Stimulated activated naive CD4-positive, alpha-beta T cell treated with Interleukin-2 at 50 U/mL for 16 hours (primary cell): ENCODE measurements at places on chromosomes 13 and 19.

DNA sequence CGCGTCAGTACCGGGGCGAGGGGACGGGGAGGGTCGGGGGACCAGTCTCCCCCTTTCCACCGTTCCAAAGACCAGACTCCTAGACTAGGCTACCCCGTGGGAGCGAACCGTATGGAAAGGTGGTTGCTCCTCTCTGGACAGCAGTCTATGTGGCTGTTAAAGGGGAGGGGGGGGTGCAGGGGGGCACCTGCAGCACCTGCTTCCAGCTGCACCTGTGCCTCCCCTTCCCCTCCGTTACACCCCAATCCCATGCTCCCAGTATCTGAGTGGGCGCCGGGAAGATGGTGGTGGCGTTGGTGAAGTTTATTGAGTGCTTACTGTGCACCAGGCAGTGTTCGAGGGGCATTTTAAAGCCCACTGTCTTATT is 557 bp downstream of the ZNF524 start:
- DNase-seq = no peak

DNA sequence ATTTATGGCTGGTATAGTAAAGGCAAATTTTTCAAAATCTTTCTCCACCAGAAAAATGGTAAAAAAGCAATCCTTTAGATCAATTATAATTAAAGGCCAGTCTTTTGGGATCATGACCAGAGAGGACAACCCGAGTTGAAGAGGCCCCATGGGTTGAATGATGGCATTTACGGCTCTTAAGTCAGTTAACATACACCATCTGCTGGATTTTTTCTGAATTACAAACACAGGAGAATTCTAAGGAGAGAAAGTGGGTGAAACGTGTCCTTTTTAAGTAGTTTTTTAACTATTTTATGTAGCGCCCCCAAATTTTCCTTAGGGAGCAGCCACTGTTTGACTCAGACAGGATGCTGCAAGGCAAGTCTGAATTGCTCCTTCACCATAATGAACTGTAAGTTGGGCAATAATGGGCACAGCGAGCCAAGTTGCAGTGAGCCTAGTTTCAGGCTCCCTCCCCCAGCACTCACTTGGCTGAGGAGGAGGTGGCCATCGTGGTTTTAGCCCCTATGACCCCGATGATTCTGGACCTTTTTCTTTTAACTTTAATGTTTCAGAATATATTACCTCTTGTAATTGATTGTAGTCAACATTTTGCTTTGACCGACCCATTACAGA is 13.6 kb upstream of the ZNF611 start:
- DNase-seq = no peak

GRCh38 chr13:75554981-75555380 is 5.4 kb downstream of the UCHL3 start:
- no peak for DNase-seq

DNA sequence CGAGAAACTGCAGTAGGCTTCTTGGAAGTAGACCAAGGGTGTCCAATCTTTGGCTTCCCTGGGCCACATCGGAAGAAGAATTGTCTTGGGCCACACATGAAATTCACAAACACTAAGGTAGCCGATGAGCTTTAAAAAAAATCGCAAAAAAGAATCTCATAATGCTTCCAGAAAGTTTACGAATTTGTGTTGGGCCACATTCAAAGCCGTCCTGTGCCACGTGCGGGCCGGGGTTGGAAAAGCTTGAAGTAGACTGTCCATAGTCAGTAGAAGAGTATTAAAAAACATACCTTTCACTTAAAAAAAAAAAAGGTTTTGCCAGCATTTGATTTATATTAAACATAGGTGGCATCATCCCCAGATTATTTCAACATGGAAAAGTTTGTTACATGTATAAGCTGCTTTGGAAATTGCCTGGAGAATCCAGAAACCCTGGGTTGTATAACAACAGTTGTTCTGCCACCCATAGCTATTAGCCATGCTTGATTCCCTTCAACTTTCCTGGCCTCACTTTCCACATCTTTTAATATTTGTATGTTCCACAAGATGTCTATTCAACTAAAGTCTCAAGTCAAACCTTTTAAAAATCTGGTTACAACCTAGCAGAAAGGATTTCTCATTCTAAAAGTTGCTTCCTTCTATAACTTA is 1.0 kb downstream of the IFT88 start:
- DNase-seq = no peak

- no peak for DNase-seq
Measured at GRCh38 chr19:6034512-6034911, 56.6 kb upstream of the RANBP3 start.

GRCh38 chr13:35704331-35704730 is 227.8 kb upstream of the MAB21L1 start:
- DNase-seq = no peak

DNA sequence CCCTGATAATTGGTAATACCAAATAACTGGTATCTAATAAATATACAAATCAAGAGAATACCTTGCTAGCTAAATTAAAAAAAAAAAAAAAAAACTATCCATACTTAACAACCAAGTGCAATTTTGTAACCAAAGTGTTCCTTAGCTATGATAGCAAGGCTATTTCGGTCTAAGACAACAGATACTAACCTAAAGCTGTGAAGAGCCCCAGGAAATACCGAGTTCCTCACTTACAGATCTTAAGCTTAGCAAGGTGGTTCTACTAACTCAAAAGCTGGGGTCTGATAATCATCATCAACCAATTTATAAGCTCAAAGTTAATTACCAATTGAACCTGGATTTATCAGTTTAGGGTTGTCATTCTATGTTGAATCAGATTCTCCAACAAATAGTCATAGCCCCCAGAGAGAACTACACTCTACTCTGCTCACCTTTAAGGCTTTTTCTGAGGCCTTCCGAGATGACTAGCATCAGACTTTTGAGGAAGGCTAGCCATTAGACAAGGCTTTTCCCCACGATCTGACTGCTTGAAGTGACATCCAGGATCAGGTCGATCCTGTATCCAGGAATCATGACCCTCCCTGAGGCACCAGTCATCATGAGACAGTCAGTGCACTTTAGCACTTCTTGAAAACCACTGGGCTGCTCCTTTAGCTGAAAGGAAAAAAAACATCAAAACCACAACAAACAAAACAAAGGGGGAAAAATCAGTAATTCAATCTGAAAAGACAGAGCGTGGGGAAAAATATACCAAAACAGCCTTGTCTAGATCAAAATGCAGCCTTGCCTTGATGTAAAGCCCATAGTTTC is 31.9 kb downstream of the INTS6 start:
- DNase-seq = no peak

DNA sequence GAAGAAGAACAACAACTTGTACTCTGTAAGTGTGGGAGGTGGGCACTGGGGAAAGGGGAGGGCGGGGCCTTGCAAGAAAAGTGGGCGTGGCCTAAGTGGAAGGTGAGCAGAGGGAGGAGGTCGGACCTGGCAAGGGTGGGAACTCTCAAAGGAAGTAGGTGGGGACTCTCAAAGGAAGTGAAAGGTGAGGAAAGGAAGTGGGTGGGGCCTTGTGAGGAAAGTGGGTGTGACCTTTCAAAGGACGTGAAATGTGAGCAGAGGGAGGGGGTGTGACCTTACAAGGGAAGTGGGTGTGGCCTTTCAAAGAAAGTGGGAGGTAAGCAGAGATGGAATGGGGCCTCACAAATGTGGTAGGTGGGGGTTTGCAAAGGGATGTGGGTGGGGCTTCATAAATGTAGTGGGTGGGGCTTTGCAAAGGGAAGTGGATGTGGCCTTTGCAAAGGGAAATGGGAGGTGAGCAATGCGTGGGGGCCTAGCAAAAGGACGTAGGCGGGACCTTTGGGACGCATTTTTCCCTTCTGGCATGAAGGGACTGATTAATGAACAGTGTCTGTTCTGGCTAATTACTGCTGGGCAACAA is 25.9 kb downstream of the ACSBG2 start:
- peak; percentile 22 for DNase-seq

GRCh38 chr13:40563350-40564125 is 102.9 kb downstream of the FOXO1 start:
- DNase-seq = no peak

DNA sequence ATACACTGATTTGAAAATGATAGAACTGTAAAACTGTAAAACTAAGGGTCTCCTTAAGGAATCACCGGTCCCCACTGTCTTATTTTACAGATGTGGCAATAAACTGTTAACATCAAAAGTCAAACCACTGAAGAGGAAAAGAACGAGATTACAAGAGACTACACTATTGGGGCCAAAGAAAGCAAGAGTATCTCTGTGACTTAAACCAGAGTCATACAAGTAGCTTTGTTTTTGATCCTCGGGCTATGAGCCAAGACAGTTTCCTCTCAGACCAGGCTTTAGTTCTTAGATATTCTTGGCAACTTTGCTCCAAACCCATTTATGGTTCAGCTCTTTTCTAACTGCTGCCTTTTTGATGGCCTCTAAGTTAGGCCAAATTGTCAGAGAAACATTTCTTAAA is 113.8 kb downstream of the TBC1D4 start:
- DNase-seq = no peak

DNA sequence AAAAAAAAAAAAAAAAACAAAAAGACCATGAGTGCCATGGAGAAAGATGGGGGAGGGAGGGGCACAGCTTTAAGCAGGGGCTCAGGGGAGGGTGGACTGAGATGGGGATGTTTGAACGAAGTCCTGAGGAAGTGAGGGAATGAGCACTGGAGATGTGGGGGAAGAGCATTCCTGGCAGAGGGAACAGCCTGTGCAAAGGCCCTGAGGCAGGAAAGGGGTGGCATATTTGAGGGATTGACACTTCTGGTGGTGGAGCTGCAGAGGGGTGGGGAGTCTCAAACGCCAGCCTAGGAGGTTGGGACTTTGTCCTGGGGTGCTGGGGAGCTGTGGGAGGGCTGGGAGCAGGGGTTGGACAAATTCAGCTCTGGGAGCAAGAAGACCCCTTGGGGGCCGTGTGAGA is 29.2 kb downstream of the MYH14 start:
- DNase-seq = no peak

- no peak for DNase-seq
Measured at GRCh38 chr19:10885201-10886169, 14.1 kb downstream of the CARM1 start.

DNA sequence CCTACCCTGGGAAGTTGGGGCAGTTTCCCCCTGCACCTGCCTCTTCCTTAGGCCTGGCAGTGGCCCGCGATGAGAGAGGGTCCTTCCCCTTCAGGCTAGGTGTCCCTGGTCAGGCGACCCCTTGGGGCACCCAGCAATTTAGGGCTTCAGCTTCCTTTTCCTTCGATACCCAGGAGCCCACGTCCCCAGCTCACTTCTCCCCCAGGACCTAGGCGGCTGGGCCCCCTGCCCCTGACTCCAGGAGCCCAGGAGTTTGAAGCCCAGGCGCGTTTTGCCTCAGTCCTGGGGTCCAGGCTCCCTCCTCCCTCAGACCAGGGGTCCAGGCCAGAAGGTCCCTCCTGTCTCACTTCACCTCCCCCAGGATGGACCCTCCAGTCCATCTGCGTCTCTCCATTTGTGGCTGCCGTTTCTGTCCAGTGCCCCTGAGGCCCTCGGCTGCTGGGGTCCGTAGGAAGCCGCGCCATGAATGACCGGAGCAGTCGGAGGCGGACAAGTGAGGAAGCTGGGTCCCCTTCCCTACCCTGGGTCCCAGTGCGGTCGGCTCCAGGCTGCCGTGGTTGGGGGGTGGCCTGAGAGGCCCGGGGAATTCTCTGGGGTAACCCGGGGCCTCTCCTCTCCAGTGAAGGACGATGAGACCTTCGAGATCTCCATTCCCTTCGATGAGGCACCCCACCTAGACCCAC is 714 bp downstream of the CCDC106 start:
- no peak for DNase-seq

GRCh38 chr13:98289339-98289945 is 112.4 kb upstream of the RNF113B start:
- DNase-seq = no peak

DNA sequence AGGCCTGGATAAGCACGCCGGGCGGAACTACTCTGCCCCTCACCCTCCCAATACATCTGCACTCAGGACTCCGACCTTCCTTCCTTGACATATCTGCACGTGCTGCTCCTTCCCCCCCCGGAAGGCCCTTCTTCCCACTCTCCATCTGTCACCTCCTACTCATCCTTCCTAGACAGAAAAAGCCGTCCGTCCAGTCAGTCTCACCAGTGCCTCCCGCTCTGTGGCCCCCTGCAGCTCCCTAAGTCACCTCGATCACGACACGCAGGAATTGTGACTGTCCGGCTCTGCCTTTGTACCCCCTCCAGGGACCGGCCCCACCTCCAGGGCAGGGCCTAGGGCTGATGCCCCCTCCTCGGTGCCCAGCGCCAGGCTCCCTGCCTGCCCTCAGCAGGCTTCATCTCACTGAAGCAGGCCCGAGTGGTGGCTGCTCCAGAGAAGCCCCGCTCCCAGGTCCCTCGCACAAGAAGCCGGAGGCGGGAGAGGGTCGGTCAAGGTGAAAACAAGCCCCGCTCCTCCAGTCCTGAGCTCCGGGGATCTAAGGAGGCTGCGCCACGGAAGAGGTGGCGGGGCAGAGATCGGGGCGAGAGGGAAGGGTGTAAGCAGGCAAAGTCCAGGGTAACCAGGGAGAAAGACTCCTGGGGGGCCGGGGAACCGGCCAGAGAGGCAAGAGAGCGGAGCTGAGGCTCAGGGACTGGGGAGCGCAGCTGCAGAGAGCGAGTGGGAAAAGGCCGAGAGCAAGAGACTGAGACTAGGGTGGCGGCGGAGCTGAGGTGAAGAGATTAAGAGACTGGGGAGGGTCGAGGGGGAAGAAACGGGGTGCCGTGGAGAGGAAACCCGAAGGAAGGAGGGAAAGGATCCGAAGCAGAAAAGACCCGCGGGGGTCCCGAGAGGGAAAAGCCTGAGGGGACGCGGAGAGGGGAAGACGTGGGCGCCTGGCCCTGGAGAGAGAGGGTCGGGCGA is 1.1 kb downstream of the PPP6R1 start:
- peak; percentile 21 for DNase-seq

GRCh38 chr13:29324601-29325000 is 270.9 kb downstream of the SLC7A1 start:
- no peak for DNase-seq

- no peak for DNase-seq
Measured at GRCh38 chr19:47587295-47587694, 14.3 kb upstream of the ZNF541 start.

GRCh38 chr19:51803967-51804366 is 9.0 kb downstream of the FPR3 start:
- DNase-seq = no peak

DNA sequence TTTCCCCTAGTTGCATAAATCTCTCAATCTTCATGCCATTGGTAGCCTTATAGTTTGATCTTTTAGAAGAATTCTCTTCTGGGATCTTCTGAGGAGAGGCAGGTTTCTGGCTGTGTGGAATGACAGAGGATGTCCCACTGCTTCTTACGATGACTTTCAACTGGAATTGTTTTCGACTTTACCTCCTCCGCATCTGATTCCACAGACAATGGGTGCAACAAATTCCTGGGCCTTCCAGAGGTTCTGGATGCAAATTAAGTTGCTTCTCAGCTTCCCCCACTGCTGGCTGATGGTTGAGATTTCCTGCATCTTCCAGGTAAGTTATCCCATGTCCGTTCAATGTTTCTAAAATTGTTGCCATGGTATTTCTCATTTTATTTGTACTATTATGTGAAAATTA is 142.3 kb upstream of the TSC22D1 start:
- no peak for DNase-seq

DNA sequence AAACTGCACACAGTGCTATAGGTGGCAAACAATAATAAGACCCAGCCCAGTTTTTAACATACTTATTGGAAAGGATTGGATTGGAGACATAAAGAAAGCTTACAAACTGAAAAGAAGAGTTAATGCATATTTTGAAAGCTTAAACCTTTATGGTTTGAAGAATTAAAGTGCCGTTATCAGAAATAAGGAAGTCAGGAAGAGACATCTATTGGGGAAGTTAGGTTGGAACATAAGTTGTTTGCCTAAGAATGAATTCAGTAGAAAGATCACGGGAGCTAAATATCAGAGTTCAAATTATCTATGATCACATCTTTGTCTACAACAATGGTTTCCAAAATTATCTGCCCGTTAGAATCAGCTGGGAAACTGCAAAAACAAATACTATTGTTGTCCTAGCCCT is 767.9 kb downstream of the PCDH9 start:
- no peak for DNase-seq

GRCh38 chr19:30790056-30790680 is 418.0 kb downstream of the ZNF536 start:
- no peak for DNase-seq
